IMR-90 (cell line): ENCODE measurements at places on chromosomes 1 and 21.

GRCh38 chr1:118555638-118556037 lies 370.6 kb upstream of the SPAG17 start:
- DNase-seq: no peak

DNA sequence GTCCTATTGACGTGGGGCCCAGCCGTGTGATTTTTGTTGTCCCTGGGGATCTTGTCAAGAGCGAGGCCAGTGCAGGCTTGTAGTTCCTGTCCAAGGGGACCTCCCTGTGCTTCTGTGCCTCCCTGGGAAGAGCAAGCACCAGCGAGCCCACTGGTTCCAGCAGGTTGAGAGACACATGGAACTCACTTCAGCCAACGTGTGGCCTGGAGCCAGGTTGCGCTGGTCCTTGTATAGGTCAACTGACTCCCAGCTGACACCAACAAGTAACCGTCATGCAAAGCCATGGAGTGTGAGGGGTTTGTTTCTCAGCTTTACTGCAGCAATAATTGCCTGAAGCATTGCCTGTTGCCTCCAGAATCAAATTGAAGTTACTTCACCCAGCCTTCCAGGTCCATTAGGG lies 63.0 kb downstream of the DISP3 start:
- no peak for DNase-seq

GRCh38 chr1:151655371-151655770 lies 43.5 kb downstream of the SNX27 start:
- peak; percentile 13 for DNase-seq

- DNase-seq: peak; percentile 99
Measured at GRCh38 chr1:223887747-223888418, 42.1 kb upstream of the TP53BP2 start.
